ENCODE measurements at places on chromosomes 2 and 18.

DNA sequence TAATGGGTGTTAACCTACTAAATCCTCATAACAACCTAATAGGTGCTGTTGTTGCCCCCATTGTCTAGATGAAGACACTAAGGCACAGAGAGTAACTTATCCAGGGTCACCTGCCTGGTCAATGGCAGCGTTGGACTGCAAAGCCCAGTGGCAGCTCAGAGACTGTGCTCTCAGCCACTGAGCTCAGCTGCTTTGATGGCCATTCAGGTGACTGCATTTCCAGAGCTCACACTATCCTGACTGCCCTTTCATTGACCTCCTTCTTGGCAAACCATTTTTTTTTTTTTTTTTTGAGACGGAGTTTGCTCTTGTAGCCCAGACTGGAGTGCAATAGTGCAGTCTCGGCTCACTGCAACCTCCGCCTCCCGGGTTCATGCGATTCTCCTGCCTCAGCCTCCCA, 115.2 kb downstream of the MAPK4 start:
- ATAC-seq: no peak

DNA sequence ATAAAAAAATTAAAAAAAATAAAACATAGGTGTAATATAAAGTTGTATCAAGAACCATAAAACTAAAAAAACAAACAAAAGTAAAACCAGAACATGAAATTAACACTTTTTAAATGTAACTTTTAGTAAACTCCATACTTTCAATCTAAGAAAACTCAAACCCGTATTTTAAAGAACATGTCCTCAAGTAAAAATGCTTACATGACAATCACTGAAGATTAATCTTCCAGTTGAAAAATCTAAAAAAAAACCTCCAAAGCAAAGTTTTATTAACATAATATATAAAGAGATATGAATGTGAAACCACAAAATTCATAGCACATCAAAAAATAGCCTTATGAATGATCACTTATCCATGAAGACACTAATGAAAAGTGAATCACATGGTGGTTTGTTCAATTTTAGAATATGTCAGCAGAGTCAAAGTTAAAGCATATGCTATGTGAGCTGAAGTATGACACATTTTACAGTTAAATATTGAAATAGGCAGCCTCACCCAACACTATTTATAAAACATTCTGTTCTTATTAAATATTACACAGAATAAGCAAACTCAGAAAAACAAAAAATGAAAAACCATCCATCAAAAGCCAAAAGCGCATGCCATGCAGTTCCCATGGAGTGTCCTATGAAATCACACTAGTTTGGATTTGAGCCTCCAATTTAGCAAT, 23.1 kb upstream of the CHAC2 start:
- ATAC-seq: no peak

DNA sequence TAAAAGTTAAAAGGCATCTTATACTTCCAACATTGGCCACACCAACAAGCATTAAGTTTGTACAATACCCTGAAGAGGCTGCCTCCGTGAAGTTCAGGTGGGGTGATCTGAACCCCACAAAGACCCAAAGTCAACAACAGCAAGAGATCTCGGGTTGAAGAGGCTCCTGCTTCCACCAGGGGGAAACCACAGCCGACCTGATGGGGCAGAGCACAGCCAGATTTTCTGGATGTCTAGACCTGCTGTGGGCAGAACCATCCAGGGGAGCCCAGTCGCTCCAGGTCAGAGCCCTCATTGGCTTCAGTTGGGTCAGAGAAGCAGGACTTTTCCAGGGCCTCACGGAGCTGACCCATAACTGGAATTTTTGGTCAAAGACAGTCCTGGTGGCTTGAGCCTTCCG, 66.5 kb upstream of the ACKR3 start:
- ATAC-seq: no peak

GRCh38 chr2:158955842-158956365, 12.5 kb upstream of the TANC1 start:
- ATAC-seq: no peak

DNA sequence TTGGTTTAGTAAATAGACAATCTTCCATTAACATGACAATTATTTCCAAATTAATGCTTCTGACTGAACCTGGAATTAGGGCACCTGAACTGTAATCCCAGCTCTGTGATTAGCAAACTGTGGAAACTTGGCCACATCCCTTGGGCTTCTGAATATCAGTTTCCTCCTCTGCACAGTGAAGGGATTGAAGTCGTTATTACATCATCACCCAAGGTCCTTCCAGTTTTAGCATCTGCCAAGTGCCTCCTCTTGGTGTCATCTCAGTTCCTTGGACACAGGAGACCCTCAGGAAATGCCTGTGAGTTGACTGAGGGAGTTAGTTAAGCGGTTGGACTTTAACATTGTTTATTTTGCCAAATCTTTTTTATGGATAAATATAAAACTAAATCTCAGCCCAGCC, 64.8 kb downstream of the MOGAT1 start:
- no peak for ATAC-seq

DNA sequence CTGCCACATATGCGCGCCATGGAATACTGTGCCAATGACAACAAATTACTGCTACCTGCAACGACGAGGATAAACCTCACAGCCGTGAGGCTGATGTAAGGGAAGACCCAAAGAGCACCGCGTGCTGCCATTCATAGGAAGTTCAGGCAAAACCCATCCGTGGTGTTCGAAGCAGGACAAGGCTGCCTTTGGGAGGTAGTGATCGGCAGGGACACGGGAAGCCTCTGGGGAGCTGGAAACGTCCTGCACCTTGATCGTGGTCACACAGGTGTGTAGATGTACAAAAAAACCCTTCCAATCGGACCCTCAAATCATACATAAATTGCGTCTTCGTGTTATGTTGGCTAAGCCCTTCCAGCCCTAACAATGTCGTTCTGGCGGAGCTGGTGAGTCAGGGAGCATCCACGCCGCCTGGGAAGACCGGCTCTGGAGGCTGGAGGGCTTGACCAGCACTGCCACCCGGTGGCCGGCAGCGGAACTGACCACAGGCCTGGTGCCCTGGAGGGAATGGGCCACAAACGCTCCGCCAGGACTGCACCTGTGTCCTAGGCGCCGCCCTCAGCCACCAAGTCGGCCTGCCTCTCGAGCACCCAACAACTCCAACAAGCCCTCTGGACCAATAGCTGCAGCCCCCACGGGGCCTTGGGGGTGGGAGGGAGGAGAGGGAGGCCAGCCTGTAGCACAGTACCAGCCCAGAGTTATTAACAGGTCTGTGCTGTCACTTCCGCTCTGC, 4.1 kb upstream of the NEURL3 start:
- peak; percentile 94 for ATAC-seq

DNA sequence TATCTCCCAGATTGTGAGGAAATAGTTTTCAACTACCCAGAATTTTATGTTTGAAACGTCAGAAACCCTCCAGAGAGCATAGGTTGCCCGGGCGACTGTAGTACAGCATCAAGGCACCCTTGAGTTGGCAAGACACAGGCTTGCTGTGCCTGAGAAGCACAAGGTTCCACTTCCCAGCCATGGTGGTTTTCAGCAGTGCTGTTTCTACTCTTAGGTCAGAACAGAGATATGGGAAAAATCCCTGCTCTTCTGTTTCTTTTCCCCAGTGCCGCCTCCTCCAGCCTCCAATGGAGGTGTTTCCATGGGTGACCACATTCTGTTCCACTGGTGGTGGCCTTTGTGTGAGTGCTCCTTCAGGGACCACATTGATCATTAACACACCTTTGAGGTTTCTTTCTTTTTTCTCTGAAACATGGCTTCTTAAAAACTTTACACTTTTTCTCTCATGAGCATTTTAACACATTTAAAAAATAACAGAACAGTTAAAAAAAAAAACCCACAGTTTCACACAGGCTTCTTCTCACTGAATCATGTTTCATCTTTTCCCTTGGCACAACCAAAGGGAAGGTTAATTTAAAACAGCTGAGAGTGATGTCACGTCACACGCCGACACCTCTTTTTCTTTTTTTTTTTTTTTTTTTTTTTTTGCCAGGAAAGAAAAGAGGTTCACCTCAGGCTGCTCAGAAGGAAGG, 229.3 kb upstream of the HDAC4 start:
- no peak for ATAC-seq

- no peak for ATAC-seq
Measured at GRCh38 chr2:227301523-227301922, 23.5 kb upstream of the MFF start.

- no peak for ATAC-seq
Measured at GRCh38 chr2:86052676-86053075, 53.0 kb downstream of the POLR1A start.

- ATAC-seq: no peak
Measured at GRCh38 chr18:62106271-62106670, 80.6 kb downstream of the PIGN start.

DNA sequence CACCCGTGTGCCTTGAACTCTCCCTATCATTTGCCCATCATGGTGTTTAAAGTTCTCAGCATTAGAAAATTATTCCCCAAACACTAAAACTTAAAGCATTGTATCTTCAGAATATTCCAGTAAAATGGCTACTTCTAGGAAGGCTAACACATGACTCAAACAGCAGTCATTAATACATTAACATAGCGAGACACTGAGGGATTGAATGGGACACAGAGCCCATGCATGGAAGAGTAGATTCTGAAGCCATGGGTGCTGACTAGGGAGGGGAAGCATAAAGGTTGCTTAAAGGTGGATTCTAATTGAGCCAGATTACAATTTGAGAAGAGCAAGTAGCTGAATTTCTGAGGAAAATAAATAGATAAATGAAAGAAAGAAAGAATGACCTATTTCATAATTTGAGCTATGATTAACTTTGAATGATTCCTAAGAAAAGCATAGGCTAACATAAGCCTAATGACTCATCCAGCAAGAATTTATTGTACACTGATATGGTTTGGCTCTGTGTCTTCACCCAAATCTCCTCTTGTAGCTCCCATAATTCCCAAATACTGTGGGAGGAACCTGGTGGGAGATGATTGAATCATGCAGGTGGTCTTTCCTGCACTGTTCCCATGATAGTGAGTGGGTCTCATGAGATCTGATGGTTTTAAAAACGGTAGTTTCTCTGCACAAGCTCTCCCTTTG, 79.8 kb upstream of the PIK3C3 start:
- peak; percentile 41 for ATAC-seq

DNA sequence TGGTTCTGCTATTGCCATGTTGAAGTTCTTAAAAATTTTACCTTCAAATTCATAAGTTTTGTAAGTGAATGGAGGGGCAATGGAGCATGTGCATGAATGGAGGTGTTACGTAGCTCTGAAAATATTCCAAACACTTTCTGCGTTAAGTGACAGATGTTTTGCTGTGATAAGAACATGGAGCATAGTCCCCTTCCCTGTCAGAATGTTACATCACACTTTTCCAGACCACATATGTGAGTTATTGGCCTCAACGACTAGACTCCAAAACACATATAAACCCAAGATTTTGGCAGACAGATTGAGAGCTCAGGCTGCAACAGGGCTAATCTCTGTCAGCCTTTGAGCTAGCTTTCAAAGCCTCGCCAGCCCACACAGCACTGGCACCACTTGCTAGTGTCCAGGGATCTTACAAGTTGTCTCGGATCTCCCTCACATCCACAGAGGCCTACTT, 27.2 kb upstream of the MFSD6 start:
- no peak for ATAC-seq

GRCh38 chr18:6382963-6383362, 31.7 kb downstream of the L3MBTL4 start:
- no peak for ATAC-seq

- no peak for ATAC-seq
Measured at GRCh38 chr2:96225016-96225533, 16.4 kb upstream of the STARD7 start.

DNA sequence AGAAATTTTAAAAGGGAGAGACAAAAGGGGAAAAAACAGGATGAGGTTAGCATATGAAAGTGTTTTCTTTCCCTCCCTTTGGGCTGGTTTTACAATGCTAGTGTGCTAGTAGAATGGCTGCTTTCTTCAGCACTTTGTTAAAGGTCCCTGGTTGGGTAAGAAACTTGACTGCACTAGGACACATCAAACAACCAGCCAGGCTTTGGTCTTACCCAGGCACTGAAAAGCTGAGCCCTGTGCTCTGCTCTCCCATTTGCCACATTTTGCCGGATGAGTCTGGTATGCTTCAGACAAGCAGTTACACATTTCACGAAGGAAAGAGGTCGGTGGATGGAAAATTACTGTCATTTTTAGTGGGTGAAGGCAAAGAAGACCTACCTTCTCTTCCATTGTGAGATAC, 242.0 kb downstream of the DPP10 start:
- no peak for ATAC-seq

DNA sequence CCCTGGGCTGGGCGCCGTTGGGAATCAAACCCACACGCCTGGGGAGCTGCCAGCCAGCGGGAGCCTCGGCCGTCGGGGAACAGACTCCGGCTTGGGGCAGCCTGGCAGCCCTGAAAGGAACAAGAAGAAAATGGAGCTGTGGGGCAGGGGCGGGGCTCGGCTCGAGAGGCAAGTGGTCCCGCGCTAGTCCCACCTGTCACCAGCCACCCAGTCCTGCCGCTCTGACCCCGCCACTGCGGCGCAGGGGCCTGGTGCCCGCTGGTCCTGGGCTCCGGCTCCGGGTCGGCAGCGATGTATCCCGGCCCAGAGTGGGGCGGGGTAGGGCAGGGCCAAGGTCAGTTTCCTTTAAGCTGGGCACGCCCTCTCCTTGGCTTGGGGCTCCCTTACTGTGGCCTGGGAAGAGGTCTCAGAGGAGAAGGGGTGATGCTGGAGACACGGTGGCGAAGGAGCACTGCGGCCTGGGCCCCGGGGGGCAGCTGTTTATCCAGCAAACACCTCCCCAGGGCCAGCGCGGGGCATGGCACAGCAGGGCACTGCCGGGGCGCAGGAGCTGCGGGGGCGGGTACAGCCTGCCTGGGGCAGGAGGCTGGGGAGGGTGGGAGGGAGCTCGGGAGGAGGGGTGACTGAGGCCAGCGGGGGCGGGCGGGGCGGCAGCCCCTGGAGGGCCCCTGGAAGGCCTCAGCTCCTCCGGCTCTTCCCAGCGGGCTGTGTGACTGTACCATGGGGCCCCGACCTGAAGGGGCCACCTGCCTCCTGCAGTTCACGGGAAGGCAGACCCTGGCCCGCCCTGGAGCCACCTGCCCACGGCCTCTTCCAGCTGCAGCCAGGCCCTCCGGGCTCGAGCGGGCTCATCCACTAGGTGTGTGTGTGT, 15.6 kb downstream of the ODC1 start:
- peak; percentile 73 for ATAC-seq

DNA sequence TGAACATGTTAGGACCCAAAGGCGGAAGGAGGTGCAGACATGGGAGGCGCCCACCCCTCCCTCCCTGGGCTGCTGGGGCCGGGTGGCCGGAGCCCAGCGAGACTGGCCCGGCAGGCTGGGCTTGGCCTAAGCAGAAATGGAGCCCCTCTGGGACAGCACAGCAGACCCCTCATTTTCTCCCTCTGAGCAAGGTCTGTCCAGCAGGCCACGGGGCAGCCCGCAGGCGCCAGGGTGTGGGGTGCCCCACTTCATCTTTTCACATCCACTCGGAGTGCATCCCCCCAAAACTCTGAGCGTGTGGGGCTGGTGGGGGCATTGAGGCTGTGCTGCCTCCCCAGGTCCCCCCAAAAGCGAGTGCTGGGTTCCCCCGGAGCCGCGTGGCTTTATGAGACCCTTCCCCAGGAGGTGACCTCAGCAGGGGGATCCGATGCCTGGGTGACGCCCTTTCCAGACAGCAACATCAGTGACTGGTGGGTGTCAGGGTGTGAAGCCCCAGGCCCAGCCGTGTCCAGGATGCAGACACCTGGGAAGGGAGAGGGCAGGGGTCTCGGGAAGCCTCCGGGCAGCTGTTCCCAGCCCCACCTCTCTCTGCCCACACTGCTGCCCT, 36.7 kb upstream of the GPC1 start:
- no peak for ATAC-seq

All from esophagus mucosa (tissue), 1 donor.